GM04504 (cell line): ENCODE measurements at places on chromosomes 7 and 10.
A peak's percentile ranks its signal among the peaks of the same experiment; 100 is the strongest.

DNA sequence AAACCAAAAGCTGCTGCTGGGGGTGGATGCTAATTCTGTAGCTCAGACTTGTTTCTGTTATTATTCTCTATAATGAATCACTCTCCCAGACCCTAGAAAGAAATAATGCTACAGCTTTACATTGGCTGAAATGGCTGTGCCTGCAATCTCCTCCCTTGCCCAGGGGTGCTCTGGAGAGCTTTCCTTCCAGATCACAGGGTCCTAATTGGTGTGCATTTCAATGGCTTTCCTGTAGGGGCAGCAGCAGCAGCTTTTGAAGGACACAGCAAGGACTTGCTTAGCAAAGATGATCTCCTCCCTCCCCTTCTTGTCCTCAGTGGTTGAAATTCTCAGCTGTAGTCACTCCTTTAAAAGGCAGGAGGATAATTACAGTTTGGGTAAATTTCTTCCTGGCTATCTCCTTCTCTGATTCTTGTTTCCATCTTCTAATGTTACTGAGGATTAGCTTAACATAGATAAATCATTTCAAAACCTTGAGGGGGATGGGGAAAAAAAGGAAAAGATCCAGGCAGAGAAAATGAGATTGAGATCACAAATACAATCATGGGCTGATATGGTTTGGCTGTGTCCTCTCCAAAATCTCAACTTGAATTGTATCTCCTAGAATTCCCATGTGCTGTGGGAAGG lies 120.2 kb upstream of the CTTNBP2 start:
- no peak for DNase-seq

GRCh38 chr7:90092506-90092905 lies 61.8 kb upstream of the STEAP1 start:
- no peak for DNase-seq

DNA sequence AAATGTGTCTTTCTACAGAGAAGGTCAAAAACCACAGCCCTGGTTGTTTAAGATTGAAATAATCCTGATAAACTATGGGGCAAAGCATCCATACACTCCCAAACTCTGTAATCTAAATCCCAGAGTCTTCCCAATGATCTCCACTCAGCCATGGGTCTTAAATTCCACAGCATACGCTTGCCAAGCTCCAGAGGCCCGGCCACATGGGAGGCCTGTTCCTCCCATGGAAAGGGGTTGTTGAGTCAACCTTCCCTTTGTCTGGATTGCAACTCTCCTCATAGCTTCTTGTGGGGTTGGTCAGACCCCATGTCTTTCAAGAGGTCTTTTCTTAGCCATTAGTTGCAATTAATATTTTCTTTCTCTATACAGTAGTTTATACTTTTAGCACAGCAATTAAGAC lies 718 bp upstream of the STEAP4 start:
- no peak for DNase-seq

DNA sequence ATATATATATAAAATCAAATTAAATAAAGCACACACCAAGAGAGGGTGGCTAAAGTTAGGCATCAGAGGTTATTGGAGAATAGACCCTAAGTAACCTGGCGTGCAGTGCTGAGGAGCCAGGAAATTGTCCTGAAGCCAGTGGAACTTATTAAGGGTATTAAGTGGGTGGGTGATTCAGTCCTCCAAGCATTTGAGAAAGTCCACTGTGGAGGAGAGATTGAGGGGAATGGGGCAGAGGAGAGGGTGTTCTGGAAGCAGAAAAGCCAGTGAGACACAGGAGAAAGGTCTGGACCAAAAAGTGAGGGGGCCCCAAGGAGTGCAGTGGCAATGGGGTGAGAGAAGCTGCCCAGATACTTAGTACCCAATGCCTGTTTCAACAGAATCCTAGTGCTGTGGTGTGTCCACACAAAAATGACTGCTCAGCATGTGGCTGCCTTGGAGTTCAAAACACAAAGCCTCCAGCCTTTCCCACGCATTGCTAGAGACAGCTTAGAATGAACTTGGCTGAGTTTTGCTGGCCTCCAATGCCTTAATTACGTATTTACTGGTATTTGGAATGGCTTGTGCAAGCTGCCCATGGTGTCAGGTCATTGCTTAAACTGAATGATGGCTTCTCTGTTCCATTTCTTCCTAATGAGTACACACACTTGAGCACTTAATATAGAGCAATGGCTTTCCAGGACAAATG lies 44.9 kb upstream of the CHST15 start:
- no peak for DNase-seq

GRCh38 chr10:1567152-1567551 lies 170.2 kb downstream of the ADARB2 start:
- DNase-seq = no peak

DNA sequence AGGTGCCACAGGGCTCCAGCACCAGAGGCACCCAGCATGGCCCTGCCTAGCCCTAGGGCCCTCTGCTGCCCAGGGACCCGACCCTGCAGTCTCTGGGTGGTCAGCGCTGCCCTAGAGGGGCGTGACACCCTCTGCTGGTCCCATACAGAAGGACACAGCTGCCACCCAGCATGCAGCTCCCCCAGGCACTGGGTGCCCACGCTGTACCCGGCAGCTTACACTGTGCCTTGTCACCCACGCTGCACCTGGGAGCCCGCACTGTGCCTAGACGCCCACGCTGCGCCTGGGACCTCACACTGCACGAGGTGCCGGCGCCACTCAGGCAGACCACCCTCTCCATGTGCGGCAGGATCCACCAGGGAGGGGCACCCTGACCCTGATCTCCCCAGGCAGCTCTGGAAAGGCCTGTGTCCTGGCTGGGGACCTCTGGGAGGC lies 55.2 kb downstream of the PWWP2B start:
- no peak for DNase-seq

DNA sequence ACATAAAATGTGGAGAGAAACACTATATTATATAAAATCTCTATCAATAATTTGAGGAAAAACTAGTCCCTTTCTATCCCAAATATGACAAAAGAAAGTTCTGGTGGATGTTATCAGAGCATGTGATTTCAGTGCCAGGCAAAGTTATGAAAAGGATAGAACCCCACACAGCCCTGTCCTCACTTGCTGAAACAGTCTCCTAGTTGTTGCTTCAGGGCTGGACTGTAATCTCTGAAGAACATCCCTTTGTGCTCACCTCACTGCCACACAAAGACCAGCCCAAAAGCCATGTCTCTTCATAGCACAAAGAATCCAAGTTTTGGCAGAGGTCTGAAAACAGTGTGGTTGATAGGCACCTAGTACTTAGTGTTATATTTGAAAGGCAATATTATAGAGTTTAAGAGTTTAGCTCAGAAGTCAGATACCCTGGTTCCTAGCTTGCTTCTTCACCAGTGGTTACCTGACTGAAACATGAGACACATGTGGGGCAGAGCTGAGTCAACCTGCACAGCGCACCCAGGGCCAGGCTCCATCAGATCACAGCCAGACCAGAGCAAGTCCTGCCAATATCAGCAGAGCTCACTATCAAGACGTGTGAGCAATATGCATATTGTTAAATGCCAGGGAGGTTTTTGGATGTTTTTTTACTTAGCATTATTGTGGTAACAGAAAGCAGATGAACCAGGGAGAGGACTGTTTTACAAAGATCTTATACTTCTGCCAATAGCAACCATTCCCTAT lies 25.0 kb downstream of the CYP3A7 start:
- DNase-seq = no peak

- no peak for DNase-seq
These were observed 551.8 kb upstream of the GALNT17 start for GRCh38 chr7:70580161-70580560.

DNA sequence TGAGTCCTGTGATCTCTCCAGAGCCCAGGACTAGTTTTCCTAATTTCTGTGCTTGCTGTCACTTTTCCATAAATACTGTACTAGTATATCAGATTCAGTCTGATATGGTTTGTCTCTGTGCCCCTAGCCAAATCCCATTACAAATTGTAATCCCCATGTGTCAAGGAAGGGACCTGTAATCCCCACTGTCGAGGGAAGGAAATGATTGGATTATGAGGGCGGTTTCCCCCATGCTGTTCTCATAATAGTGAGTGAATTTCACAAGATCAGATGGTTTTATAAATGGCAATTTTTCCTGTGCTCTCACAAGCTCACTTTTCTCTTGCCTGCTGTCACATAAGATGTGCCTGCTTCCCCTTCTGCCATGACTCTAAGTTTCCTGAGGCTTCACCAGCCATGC lies 54.8 kb upstream of the IFRD1 start:
- DNase-seq = no peak

GRCh38 chr7:15005672-15006071 lies 103.1 kb upstream of the DGKB start:
- DNase-seq = no peak

GRCh38 chr10:42753126-42753506 lies 29.5 kb upstream of the BMS1 start:
- DNase-seq = peak; percentile 43

GRCh38 chr7:127905021-127905420 lies 126.2 kb downstream of the LRRC4 start:
- no peak for DNase-seq

- no peak for DNase-seq
These were observed 19.1 kb downstream of the CNOT4 start for GRCh38 chr7:135490783-135491182.

GRCh38 chr10:110416776-110417711 lies 80.7 kb upstream of the DUSP5 start:
- DNase-seq = no peak

- DNase-seq = no peak
These were observed 723.3 kb downstream of the GRID1 start for GRCh38 chr10:85643171-85643844.

DNA sequence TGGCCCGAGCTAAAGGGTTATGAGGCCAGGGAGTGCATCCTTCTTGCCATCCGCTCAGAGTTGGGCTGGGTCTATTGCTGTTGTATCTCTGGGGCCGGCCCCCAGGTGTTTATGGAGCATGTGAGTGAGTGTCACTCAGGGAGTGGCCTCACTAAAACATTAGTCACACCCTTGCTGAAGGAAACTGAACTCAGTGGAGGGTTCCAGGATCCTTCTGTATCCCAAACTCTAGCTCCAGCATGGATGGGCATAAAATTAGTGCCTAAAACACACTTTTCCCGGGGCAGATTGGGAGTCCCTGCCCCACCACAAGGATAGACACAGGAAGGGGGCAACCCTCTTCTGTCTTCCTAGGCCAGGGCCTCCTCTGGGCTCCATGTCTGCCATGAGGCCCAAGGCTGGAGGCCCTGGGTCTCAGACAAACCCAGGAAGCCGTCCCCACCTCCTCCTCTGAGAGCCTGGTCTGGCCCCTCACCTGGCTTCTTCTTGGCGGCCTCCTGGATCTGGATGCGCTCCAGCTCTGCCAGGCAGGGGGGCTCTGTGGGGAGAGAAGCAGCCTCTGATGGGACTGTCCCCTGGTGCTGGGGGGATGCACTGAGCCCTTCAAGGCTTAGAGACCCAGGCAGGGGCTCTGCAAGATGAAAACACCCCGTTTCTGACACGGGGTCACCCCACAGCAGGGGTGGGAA lies 24.5 kb downstream of the SPOCK2 start:
- no peak for DNase-seq

- DNase-seq = peak; percentile 72
These were observed 76.8 kb downstream of the LANCL2 start for GRCh38 chr7:55441774-55442522.

DNA sequence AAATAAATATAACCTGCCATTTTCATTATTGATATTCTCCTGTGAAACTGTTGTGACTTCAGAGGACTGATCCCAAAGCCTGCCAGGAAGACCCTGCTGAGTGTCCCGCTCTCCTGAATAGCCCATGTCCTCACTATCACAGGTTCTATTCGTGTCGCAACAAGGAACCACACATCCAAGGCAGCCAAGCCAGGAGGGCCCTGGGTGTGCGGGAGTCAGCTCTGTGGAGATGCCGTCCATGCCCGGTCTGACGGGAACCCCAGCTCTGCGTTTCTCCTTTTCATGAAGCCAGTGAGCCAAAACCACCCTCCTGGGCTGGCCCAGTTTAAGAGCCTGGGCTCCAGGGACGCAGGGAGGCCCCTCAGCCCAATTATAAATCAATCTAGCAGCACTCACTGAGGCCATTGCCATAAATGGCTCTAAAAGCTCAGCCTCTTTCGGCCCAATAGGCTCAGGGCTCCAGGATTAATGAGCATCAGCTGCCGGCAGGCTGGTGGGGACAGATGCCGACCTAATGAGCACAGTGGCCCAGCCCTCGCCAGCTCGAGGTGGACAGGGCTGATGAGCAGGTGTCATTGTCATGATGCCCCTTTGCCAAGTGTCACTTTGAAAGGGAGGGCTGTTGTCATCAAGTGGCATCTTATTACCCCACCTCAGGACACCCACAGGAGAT lies 177.9 kb downstream of the PLXNA4 start:
- no peak for DNase-seq

DNA sequence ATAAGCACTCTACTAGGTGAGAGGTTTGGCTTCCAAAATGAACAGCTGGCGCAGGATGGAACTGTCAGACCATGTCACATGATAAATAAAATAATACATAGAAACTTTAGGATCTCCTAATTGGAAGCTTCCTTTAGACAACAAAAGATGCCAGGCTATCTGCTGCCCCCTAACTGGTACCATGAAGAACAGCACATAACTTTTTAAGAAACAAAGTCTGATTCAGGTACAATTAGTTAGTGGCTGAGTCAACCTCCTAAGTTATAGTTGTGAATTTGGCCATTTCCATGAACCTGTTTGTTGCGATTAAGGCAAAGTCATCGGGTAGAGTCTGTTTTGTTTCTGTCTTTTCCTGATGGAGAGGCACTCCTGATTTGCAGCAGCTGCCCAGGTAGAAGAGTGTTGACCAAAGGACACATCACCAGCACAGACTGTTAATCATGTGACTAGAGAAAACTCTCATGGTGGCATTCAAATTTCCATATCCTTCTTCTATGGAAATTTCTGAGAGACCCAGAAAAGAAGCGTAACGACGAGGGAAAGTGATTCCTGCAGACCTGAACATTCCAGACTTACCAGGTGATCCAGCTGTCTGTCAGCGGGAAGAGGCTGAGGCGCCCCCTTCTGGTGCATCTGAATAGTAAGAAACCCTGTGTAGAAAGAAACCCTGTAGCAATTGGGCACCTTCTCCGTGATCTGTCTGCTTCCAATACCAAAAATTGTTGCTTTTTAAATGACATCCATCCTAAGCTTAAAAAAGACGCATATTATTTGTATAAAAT lies 8.6 kb upstream of the INHBA start:
- DNase-seq = no peak

GRCh38 chr10:124149189-124150042 lies 56.0 kb upstream of the CHST15 start:
- no peak for DNase-seq

DNA sequence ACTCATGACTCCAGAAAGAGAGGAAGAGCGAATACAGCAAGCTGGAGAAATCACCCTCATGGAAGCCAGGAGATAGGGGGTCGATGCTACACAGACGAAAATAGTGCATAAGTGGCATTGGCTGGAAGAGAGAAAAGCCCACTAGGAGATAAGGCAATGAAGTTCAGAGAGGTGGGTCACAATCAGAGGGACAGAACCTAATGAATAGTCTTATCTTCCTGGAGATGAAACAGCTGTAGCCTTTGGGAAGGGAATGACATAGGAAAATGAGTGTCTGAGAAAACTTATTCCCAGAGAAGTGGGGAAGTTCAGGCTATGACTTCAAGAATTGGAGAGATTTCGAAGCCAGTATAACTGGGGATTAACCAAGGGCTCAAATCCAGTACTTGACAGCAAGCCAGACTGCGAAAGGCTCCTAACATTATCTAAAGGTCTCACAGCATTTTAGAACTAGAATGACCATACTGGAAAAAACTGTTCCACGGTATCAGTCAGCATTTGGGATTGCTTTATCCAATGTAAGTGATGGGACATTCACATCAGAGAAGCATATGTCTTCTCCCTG lies 211.1 kb downstream of the ZNF365 start:
- DNase-seq = no peak
